ENCODE measurements at places on chromosomes 13 and 19. TPM values are rescaled to one million over a fixed set of nuclear protein-coding genes. Genes with fewer than 3 reads are reported as not detected.

- peak; percentile 28 for DNase-seq
- H3K4me1 ChIP-seq = peaks cover 21% of the 10 kb centered on the region
- no peaks in the 10 kb centered on the region for H3K27me3 ChIP-seq
These were observed 352.6 kb downstream of the ENOX1 start for GRCh38 chr13:43434191-43434590.

DNA sequence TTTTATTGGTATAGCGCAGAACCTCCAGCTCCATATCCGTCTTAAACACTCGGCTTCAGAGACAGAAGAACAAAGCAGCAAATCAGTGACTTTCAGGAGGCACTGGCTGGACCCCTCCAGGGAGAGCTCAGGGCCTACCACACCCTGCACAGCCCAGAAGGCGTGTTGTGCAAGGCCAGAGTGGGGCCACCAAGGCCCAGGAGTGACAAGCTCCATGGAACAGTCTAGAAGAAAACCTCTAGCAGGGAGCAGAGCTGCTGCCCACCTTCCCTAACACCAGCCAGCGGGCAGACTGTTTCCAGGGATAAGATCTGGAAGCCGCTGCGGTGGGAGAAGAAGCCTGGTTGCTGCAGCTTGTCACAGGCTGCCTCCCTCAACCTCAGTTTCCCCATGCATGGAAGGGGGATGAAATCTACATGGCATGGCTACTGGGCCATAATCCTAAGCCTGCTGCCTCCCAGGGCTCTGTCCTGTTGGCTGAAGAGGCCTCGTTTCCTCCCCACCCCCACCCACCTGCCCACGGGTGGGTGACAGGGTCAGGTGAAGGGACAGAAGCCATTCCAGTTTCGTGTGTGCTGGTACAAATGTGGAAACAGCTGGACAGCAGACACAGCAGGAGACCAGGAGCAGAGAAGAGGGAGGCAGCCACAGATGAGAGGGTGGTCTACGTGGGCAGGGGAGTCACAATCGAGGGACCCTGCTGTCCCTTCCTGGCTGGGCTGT, 57.4 kb downstream of the PEPD start:
- H3K27ac ChIP-seq = no peak overlapping the region
- H3K27me3 ChIP-seq = no peaks in the 10 kb centered on the region
- H3K36me3 ChIP-seq = peaks cover 28% of the 10 kb centered on the region
- DNase-seq = no peak
- H3K4me3 ChIP-seq = no peak overlapping the region

- peaks cover 15% of the 10 kb centered on the region for H3K27me3 ChIP-seq
- H3K36me3 ChIP-seq = no peaks in the 10 kb centered on the region
- no peak overlapping the region for H3K27ac ChIP-seq
- no peak for DNase-seq
- peaks cover 16% of the 10 kb centered on the region for H3K4me1 ChIP-seq
These were observed 5.8 kb downstream of the GIPC3 start for GRCh38 chr19:3590991-3591659.

- DNase-seq = no peak
- no peaks in the 10 kb centered on the region for H3K27me3 ChIP-seq
- peak overlapping the region; percentile 48 for H3K27ac ChIP-seq
- H3K4me1 ChIP-seq = peaks cover 70% of the 10 kb centered on the region
- H3K4me3 ChIP-seq = no peak overlapping the region
These were observed 56.1 kb downstream of the MLLT1 start for GRCh38 chr19:6223461-6224307.

GRCh38 chr19:40687525-40688016, 2.9 kb downstream of the NUMBL start:
- H3K36me3 ChIP-seq = peaks cover 43% of the 10 kb centered on the region
- no peaks in the 10 kb centered on the region for H3K27me3 ChIP-seq
- peak; percentile 87 for DNase-seq
- H3K4me1 ChIP-seq = peaks cover 61% of the 10 kb centered on the region
- peak overlapping the region; percentile 93 for H3K27ac ChIP-seq
- peak overlapping the region; percentile 79 for H3K4me3 ChIP-seq

GRCh38 chr19:38413416-38413815, 10.5 kb downstream of the FAM98C start:
- no peak overlapping the region for H3K27ac ChIP-seq
- H3K27me3 ChIP-seq = peaks cover 24% of the 10 kb centered on the region
- peaks cover 10% of the 10 kb centered on the region for H3K4me1 ChIP-seq
- no peaks in the 10 kb centered on the region for H3K36me3 ChIP-seq

TBXA2R gene
- total RNA-seq = 2.3 TPM

CNN1 gene
- total RNA-seq = 133 TPM

GRCh38 chr19:50051964-50052363, 26.2 kb downstream of the ZNF473 start:
- peaks cover 12% of the 10 kb centered on the region for H3K36me3 ChIP-seq
- DNase-seq = no peak
- no peak overlapping the region for H3K27ac ChIP-seq

GRCh38 chr13:48858122-48858902, 117.4 kb upstream of the FNDC3A start:
- H3K4me3 ChIP-seq = no peak overlapping the region
- no peaks in the 10 kb centered on the region for H3K4me1 ChIP-seq
- no peaks in the 10 kb centered on the region for H3K36me3 ChIP-seq
- H3K27me3 ChIP-seq = no peaks in the 10 kb centered on the region
- DNase-seq = no peak

PEAK3 gene
- 0.77 TPM for total RNA-seq

SIGLECL1 gene
- not detected for total RNA-seq

PALM3 gene
- total RNA-seq = 0.38 TPM

GRCh38 chr13:95726876-95727275, 49.9 kb downstream of the DNAJC3 start:
- H3K4me1 ChIP-seq = peaks cover 5% of the 10 kb centered on the region
- H3K27ac ChIP-seq = no peak overlapping the region
- no peaks in the 10 kb centered on the region for H3K27me3 ChIP-seq
- DNase-seq = no peak
- peaks cover 42% of the 10 kb centered on the region for H3K36me3 ChIP-seq

- H3K27me3 ChIP-seq = no peaks in the 10 kb centered on the region
- peaks cover 29% of the 10 kb centered on the region for H3K36me3 ChIP-seq
- peaks cover 54% of the 10 kb centered on the region for H3K4me1 ChIP-seq
These were observed 156.1 kb downstream of the RGCC start for GRCh38 chr13:41613471-41613870.

HCN2 gene
- 21.9 TPM for total RNA-seq

DNA sequence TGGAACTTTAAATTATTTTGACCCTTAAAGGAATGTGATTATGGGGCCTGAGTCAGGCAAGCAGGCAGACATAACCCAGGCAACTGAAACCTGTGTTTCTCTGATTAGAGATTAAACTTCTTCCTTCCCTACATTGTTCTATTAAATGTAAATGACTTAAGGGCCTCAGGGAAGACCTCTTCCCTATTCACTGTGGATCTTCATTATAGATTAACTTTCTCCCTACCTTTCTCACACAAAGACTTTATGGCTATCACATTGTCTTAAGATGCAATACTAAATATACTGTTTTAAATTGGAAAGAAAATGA, 8.8 kb upstream of the METTL21C start:
- peaks cover 21% of the 10 kb centered on the region for H3K4me1 ChIP-seq
- no peaks in the 10 kb centered on the region for H3K27me3 ChIP-seq
- no peak overlapping the region for H3K4me3 ChIP-seq
- H3K27ac ChIP-seq = no peak overlapping the region
- DNase-seq = no peak
- no peaks in the 10 kb centered on the region for H3K36me3 ChIP-seq

ZNF382 gene
- 18.3 TPM for total RNA-seq

All from left ventricle myocardium inferior (tissue), 1 donor.